Stimulated activated CD4-positive, alpha-beta T cell treated with anti-CD3 and anti-CD28 coated beads, TNF-alpha, amount 100 ng/mL, for 1 hour (primary cell): ENCODE measurements at places on chromosomes 16 and 17.
A peak's percentile ranks its signal among the peaks of the same experiment; 100 is the strongest.

- DNase-seq = no peak
Observed at GRCh38 chr16:57591870-57592485, 36.5 kb upstream of the ADGRG1 start.

GRCh38 chr17:47352848-47353247, 29.1 kb downstream of the EFCAB13 start:
- DNase-seq = no peak

DNA sequence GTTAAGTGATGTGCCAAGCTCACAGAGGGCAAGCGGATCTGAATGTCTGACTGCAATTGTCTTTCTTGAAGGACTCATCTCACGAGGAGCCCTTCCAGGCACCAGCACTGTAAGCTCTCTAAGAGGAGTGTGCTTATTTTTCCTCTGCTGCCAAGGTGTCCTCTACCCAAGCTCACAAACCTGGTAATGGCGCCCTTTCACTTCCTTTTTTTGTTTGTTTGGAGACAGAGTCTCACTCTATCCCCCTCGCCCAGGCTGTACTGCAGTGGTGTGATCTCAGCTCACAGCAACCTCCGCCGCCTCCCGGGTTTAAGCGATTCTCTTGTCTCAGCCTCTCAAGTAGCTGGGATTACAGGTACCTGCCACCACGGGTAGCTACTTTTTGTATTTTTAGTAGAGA, 233.8 kb downstream of the MAP2K4 start:
- DNase-seq = no peak

GRCh38 chr16:17001471-17001870, 469.3 kb downstream of the XYLT1 start:
- DNase-seq = no peak

GRCh38 chr17:33520426-33521330, 227.6 kb upstream of the ASIC2 start:
- no peak for DNase-seq

GRCh38 chr17:4125552-4125951, 17.3 kb downstream of the ZZEF1 start:
- DNase-seq = no peak

DNA sequence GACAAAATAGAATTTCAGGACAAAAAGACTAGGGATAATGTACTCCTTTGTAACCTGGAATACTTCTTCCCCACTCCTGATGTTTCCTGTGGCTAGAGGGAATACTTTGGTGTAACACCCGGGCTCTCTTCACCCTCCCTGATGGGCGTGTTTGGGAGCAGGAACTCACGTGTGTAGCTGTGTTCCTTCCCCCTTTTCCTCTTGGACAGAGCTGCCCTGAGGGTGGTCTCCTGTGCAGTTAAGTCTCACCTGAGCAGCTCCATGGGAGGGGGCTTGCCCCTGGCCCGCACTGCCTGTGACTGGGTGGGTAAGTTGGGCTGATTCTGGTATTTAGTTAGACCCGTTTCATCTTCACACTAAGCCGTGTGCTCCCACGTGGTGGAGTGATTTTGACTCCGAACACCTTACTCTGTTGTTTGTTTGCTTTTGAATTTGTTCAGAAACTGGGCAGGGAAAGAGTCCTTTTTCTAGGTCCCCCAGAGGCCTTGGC, 87.9 kb downstream of the OR1D5 start:
- no peak for DNase-seq

GRCh38 chr16:88700636-88701482, 5.3 kb downstream of the RNF166 start:
- peak; percentile 89 for DNase-seq

DNA sequence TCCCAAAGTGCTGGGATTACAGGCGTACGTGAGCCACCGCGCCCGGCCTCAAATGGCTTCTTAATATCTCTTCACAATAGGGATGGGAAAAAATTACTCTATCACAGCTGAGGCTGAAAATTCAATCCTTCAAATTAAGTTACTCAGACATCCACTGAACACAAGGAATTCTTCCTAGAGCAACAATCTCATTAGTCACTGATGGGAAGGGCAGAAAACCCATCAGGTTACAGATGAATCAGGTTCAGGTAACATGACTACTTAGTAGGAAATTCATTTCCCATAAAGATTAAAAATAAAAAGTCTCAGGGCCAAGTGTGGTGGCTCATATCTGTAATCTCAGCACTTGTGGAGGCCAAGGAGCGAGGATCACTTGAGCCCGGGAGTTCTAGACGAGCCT, 42.5 kb upstream of the ABR start:
- DNase-seq = no peak

DNA sequence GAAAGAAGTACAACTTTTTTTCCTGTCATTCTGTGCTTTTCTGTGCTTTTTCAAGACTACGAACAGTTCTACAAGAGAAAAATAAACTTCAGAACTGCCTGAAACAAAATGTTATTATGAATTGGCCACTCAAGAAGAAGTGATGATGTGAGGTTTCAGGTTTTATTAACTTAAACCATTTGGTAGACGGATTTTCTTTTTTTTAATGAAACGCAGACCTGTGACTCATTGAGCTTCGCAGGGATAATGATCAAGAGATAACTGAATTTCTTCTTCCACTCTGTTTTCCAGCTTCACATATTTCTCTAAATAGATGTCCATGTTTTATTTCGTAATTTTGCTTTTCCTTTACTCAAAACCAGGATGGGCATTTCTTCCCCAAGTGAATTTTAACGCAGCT, 32.7 kb downstream of the AIPL1 start:
- no peak for DNase-seq

GRCh38 chr17:46874906-46875305, 23.5 kb downstream of the WNT9B start:
- no peak for DNase-seq

GRCh38 chr16:68128577-68129305, 43.6 kb downstream of the NFATC3 start:
- no peak for DNase-seq

DNA sequence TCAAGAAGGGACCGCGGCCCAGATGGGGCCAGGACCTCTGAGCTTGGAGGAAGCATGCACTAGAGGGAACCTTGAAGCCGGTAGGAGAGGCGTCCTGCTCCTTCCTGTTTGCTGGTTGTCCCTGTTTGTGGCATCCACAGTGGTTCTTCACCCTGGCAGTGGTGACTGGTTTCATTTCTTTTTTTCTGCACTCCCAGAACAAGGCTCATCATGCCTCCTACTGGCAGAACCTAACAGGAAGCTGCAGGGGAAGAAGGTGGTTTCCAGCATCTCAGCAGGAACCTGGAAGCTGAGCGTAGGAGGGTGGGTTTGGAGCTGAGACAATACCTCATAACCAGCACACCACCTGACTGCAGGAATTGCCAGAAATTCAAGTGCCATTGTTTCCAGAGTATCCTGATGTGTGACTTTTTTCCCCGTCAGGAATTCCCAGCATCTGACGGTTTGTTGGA, 5.8 kb downstream of the TMEM231 start:
- no peak for DNase-seq

- no peak for DNase-seq
Observed at GRCh38 chr16:49632795-49633184, 223.1 kb downstream of the ZNF423 start.

GRCh38 chr16:69017036-69017783, 88.2 kb upstream of the HAS3 start:
- no peak for DNase-seq

GRCh38 chr16:86931410-86931941, 353.1 kb downstream of the FOXL1 start:
- no peak for DNase-seq

GRCh38 chr16:57165938-57166337, 19.9 kb downstream of the PSME3IP1 start:
- DNase-seq = no peak

GRCh38 chr17:2337544-2338314, 428 bp downstream of the SGSM2 start:
- DNase-seq = no peak

DNA sequence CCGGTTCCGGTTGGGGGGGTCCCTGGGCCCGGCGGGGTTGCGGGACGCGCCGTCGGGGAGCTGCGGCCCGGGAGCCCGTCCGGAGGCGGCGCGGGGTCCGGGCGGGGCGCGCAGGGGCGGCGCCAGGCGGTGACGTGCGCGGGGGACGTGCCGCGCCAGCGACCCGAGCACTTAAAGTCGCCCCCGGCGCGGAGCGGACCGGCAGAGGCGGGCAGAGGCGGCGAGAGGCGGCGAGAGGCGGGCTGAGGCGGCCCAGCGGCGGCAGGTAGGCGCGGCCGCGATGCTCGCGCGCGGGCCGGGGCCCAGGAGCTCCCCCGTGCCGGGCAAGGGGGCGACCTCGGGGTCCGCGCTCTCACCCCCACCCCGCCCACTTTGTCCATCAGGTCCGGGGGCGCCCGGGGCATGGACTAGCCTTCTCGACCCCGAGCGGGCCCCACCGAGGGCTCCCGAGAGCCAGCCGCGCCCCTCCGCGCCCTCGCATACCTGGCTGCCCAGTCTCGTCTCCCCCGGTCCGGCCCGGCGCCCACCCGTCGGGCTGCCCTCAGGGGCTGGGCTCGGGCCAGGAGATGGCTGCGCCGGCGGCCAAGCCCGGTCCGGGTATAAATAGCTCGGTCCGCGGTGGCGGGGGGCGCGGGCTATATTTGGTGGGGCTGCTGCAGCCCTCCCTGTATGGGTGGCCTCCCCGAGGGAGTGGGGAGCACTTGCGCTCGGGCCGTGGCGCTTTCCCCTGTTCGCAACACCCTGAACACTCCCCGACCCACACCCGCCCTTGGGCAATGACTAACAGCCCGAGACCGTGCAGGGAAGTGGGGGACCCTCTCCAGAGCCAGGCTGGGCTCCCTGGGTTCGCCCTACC, at the start of gene SLC16A3:
Gene SLC16A3 (plus strand): TSS at position 201 of the 856 bp plus-strand sequence. CDS start 6,967 bp downstream, outside the sequence.
- no peak for DNase-seq

- no peak for DNase-seq
Observed at GRCh38 chr17:13947499-13947898, 121.8 kb upstream of the COX10 start.

- DNase-seq = no peak
Observed at GRCh38 chr16:1911467-1912214, 6.6 kb downstream of the HS3ST6 start.

GRCh38 chr17:2089021-2089422, 34.1 kb downstream of the HIC1 start:
- DNase-seq = no peak

DNA sequence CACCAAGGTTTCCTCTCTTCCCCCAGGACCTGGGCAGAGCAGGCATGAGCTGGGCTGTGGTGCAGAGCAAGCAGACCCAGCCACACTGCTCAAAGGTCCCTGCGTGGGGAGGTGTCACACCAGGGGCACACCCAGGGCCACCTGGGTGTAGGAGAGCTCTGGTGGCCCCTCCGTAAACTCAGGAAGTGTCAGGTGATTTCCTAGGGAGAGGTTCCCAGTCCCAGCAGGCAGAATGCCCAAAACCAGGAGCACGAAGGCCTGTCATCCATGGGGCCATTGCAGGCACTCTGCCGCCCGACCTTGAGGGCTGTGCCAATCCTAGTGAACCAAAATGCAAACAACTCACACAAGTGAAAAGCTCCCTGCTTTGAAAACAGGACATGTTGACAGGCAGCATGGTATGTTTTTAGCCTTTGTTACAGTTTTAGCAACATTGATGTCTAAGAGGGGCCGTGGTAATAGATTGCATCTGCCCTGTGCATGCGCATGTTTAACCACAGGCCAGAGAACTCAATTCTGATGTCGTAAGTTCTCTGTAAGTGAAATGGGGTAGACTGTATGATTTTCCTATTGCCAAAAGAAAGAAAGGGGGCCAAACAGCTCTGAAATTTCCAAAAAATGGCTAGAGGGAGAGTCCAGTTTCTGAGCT, 21.3 kb downstream of the CIBAR2 start:
- no peak for DNase-seq

- DNase-seq = no peak
Observed at GRCh38 chr16:50814541-50814940, 72.7 kb downstream of the CYLD start.

GRCh38 chr16:15601212-15601879, 41.6 kb downstream of the MARF1 start:
- DNase-seq = no peak

- no peak for DNase-seq
Observed at GRCh38 chr17:40265337-40265736, 22.3 kb upstream of the CDC6 start.

DNA sequence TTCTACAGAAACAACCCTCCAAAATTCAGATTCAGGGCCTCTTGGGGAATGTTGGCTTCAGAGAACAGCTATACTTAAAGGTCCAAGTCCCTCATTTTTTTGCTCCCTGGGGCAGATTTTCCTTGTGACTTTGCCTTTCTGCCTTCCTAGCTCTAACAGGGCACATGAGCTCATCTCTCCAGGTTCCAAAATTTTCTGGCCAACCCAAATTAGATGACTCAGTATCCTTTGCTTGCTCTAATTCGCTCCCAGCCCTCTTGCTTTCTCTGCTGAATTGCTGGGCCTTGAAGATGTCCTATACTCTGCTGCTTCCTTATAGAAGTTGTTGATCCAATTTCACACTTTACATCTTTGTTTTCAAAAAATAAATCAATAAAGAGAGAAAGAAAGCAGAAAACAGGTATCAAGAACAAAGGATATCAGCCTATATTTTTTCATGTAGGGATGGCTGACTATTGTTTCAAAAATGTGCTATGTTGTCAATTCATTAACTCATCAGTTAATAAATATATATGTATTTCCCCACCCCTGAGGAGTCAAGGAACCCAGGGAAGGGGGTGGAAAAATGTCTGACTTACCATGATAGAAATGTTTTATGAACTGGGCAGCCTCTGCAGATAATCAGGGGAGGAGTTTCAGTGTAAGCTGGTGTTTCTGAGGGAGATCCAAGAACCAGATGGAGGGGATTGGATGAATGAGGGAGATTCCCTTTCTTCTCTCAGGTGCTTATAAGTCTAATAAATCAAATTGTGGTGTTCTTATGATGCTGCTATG, 1.0 kb upstream of the KRTAP4-2 start:
- DNase-seq = no peak

GRCh38 chr17:78408476-78409050, 30.1 kb downstream of the PGS1 start:
- DNase-seq = no peak

DNA sequence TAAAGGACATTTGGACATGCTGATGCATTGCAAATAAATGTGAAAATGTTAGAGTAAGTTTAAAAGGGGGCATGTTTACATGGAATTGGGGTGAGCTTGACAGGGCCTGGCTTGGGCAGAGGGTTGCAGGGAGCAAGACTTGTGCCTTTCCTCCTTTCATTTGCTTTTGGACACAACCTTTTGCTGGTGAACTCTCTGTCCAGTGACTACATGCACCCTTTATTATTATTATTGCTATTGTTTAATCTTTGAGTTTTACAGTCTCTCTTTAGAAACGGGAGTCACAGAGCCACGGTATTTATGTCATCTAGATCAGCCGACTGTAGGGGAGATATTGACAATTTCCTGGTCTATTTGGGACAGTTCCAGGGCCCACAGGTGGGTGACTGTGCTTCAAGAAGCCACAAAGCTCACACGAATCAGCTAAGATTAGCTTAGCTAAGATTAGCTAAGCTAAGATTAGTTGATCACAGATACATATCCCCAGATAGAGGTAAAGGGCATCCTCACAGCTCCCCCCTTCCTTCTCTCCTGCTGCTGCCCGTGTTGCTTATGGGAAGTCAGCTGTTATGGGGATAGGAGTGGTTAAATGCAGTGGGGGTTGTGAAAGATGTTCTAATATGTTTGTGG, 28.9 kb upstream of the ETV4 start:
- DNase-seq = no peak

DNA sequence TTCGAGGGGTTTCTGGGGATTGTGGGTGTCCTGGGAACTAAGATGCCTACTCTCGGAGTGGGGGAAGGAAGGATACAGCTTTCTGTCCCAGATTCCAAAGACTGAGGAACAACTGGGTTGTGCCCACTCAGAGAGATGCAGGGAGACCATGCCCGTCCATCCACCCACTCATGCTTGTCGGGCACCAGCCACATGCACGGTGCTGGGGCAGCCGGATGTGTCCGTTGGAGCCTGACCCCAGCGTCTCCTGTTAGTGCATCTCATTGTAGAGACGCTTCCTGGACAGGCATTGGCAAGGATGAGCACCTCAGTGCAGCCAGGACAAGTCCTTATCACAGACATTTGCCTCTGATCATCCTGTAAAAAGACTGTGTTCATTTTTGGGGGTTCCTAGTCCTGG, 58.1 kb downstream of the METRNL start:
- DNase-seq = no peak
